ENCODE measurements at places on chromosomes 1 and 21.

GRCh38 chr1:6761196-6761737 lies 24.0 kb upstream of the CAMTA1 start:
- no peak for DNase-seq

DNA sequence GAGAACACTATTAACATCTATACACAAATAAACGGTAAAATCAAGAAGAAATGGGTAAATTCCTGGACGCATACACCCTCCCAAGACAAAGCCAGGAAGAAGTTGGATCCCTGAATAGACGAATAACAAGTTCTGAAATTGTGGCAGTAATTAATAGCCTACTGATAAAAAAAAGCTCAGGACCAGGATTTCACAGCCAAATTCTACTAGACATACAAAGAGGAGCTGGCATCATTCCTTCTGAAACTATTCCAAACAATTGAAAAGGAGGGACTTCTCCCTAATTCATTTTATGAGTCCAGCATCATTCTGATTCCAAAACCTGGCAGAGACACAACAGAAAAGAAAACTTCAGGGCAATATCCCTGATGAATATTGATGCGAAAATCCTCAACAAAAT lies 70.7 kb upstream of the FMO3 start:
- no peak for DNase-seq

DNA sequence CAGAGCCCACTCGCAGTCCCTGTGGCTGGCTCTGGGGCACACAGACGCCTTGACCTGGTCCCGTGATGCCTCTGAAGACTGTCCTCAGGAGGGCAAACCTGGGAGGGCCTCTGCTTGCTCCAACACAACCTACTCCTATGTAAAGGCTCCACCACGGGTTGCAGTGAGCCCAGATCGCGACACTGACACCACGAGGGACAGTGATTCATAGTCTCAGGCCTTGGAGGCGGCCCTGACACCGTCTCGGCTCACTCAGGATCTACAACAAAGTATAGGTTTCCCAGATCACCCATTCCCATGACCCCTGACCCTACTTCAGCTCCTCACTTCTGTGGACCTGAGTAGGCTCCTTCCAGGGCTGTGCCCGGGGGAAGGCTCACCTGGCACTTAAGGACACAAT lies 28.0 kb downstream of the NOL9 start:
- no peak for DNase-seq

GRCh38 chr1:197080323-197080722 lies 13.3 kb upstream of the F13B start:
- no peak for DNase-seq
